ENCODE measurements at places on chromosomes 2 and 18. TPM values are rescaled to one million over a fixed set of nuclear protein-coding genes. Genes with fewer than 3 reads are reported as not detected.

CUL3 gene
- 86.3 TPM for total RNA-seq

RBM43 gene
- 2.5 TPM for total RNA-seq

TM4SF20 gene
- not detected for total RNA-seq

IL18R1 gene
- 1.3 TPM for total RNA-seq

ZEB2 gene
- 56.5 TPM for total RNA-seq

IL36G gene
- total RNA-seq, result 7.7 TPM

DNA sequence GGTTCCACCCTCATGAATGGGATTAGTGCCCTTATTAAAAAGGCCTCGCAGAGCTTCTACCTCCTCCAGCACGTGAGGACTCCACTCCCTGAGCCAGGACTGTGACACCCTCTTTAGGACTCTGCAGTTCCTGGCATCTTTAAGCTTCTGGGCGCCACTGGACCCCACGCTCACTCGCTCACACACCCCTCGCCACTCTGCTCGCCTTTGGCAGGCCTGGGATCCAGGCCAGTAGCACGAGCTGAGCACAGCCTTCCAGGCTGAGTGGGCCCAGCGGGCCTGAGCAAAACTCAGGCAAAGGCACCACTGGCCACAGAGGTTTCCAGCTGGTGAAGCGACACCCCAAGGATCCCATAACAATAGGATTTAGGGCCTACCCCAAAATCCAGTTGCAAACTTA, 107.9 kb upstream of the GPC1 start:
- no peak overlapping the region for H3K27ac ChIP-seq
- H3K4me1 ChIP-seq, result no peaks in the 10 kb centered on the region
- H3K36me3 ChIP-seq, result no peaks in the 10 kb centered on the region
- no peaks in the 10 kb centered on the region for H3K27me3 ChIP-seq

DNA sequence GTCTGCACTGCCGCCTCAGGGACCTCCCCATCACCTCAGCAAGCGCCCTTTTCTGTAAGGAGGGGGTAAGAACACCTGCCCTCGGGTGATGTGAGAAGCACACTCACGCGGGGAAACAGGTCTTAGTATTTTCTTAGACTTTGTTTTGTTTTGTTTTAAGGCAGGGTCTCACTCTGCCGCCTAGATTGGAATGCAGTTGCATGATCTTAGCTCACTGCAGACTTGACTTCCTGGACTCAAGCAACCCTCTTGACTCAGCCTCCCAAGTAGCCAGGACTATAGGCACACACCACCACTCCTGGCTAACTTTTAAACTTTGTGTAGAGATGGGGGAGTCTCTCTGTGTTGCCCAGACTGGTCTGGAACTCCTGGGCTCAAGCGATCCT, 37.1 kb downstream of the RAMP1 start:
- peak overlapping the region; percentile 75 for H3K27ac ChIP-seq
- no peak overlapping the region for H3K4me3 ChIP-seq
- no peaks in the 10 kb centered on the region for H3K27me3 ChIP-seq

- no peak for DNase-seq
- H3K4me3 ChIP-seq, result no peak overlapping the region
These were observed 28.0 kb downstream of the CERKL start for GRCh38 chr2:181628590-181629585.

GRCh38 chr2:218863021-218863520, 3.5 kb downstream of the WNT6 start:
- peaks cover 18% of the 10 kb centered on the region for H3K27me3 ChIP-seq
- H3K36me3 ChIP-seq, result no peaks in the 10 kb centered on the region
- no peak overlapping the region for H3K27ac ChIP-seq
- H3K4me1 ChIP-seq, result peaks cover 21% of the 10 kb centered on the region
- DNase-seq, result no peak
- H3K4me3 ChIP-seq, result no peak overlapping the region

- no peaks in the 10 kb centered on the region for H3K36me3 ChIP-seq
- peaks cover 13% of the 10 kb centered on the region for H3K4me1 ChIP-seq
- H3K4me3 ChIP-seq, result no peak overlapping the region
- no peaks in the 10 kb centered on the region for H3K27me3 ChIP-seq
- no peak overlapping the region for H3K27ac ChIP-seq
These were observed 53.9 kb downstream of the TCF7L1 start for GRCh38 chr2:85187069-85187468.

- DNase-seq, result no peak
- H3K4me3 ChIP-seq, result no peak overlapping the region
- no peak overlapping the region for H3K27ac ChIP-seq
These were observed 99.7 kb downstream of the GULP1 start for GRCh38 chr2:188391354-188391753.

- peaks cover 35% of the 10 kb centered on the region for H3K4me1 ChIP-seq
- peak overlapping the region; percentile 89 for H3K27ac ChIP-seq
- H3K36me3 ChIP-seq, result no peaks in the 10 kb centered on the region
- peak overlapping the region; percentile 38 for H3K4me3 ChIP-seq
These were observed 46.6 kb upstream of the HNRNPA3 start for GRCh38 chr2:177165721-177166711.

GRCh38 chr2:100404411-100404810, 13.1 kb downstream of the CHST10 start:
- no peak overlapping the region for H3K27ac ChIP-seq
- no peak for DNase-seq
- no peaks in the 10 kb centered on the region for H3K36me3 ChIP-seq
- H3K27me3 ChIP-seq, result no peaks in the 10 kb centered on the region

DNA sequence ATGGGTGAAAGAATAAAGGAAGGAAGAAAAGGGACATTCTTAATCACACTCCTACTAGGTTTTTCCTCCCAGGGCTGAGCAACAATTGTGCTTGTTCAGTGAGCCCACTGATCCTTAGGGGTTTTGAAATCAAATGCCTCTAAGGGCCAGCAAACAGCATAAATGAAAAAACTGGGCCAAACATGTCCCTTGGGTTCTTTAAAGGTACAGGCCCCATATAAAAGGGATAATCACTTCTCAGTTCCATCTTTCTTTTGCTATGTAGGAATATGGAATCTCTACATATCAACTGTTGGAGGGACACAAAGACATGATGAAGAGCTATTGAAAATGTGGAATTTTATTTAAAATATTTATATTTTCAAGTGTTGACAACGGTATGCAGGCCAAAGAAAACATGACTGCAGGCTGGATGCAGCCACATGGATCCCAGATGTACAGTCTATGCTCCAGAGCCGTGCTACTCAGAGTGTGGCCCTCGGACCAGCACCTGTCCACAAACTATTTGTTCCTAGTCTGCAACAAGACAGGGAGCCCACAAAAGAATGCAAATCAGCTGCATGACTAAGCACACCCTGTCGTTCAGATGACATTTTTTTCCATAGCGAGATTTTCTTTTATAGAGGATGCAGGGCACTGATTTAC, 110.0 kb downstream of the CDH20 start:
- no peaks in the 10 kb centered on the region for H3K27me3 ChIP-seq
- H3K27ac ChIP-seq, result no peak overlapping the region
- no peak for DNase-seq
- H3K36me3 ChIP-seq, result no peaks in the 10 kb centered on the region
- no peaks in the 10 kb centered on the region for H3K4me1 ChIP-seq
- no peak overlapping the region for H3K4me3 ChIP-seq

DNA sequence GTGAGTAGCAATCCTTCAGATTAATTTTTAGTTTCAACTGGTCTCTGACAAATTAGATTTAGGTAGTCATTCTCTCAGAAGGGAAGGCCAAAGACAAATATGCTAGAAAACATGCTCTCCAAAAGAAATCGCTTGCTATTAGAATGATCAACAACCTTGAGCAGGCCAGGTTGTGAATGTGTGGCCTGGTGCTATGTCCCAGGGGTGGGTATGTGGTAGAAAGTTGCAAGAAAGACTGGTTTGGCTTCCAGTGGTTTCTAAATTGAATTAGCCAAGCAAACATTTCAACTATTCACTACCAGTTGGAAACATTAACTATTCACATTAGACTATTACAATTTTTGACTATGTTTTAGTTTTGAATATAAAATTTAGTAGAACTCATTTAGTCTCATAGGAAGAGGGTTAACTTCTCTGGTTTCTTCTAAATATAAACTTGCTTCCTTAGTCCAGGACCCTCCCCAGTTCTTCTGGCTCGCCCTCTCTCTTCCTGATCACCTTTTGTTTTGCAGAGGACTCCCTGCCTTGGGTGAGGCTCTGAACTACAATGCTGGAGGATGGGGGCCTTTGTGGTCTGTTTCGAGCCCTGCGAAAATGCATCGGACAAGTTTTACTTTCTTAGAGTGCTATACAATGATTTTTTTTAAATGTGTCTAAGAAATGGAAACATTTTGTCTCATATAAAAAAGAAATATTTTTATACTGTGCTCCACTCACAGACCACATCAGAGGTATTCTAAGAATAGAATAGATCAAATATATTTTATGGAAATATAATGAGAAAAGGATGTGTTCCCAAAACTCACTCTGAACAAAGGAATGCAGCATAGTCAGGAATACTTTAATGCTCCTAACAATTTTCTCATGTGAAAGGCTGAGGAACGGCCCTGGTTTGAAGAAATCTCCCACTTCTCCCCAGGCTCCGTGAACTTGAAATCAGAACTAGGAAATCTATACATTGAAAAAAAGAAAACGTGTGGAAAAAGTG, 375.0 kb upstream of the ZEB2 start:
- H3K27ac ChIP-seq, result no peak overlapping the region
- no peak overlapping the region for H3K4me3 ChIP-seq
- no peak for DNase-seq
- no peaks in the 10 kb centered on the region for H3K27me3 ChIP-seq
- no peaks in the 10 kb centered on the region for H3K4me1 ChIP-seq
- no peaks in the 10 kb centered on the region for H3K36me3 ChIP-seq

DNA sequence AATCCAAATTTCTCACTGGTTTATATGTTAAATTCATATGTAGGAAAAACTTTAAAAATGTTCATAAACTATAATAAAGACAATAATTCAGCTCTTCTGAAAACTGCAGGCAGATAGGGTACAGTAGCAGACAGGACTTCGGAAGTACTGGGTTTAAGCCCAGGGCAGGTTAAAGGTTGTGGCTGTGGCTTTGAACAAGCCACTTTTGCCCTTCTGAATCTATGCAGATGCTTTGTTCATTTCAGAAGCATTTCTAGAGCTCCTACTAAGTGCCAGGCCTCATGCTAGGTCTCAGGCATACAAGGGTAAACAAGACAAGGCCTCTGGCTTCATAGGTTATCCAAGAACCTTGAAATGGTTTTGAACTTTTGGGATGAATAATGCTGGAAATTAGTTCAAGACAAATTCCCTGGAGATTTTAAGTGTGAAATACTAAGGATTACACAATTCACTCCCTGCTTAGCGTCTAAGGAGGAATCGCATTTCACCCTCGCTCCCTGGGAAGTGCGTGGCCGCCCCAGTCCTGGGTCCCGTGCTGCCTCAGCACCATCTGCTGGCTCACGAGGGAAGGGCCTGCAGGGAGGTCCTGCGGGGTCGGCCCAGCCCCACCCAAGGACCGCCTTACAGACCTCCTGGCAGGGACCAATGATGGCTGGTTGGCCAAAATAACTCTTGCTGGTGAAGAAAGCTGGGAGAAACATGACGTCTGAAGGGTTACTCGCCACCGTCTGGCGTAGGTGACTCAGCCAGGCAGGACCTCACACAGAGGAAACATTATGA, 67.7 kb upstream of the L3MBTL4 start:
- peaks cover 7% of the 10 kb centered on the region for H3K4me1 ChIP-seq
- H3K36me3 ChIP-seq, result no peaks in the 10 kb centered on the region
- no peak overlapping the region for H3K4me3 ChIP-seq
- H3K27me3 ChIP-seq, result no peaks in the 10 kb centered on the region

DNA sequence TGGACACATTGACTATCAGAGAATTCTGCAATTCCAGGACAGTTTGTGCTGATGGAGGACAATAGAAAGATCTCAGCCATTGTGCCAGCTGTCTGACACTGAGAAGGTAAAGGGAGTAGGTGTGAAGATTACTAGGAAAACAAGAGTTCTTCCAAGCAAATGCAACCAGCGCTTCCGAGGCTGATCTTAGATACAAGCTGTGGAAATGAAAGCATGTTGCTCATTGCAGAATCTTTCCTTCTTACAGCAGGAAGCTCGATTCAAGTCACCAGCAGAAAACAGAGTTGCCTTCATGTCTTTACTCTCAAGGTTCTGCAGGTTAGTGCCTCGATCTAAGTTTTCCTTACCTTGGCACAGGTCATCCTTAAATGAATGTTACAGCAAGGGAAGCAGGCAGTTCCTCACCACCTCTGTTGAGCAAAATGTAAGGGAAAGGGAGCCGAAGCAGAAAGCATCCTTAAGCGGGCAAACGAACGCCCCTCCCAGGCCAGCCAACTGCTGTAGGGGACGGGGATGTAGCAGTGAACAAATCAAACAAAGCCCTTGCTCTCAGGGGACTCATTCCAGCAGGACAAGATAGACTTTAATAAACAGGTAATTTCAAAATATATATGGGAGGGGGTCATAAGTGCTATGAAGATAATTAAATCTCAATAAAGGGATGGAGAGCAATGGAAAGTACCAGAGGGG, 54.3 kb downstream of the MARCHF4 start:
- no peak overlapping the region for H3K4me3 ChIP-seq
- no peaks in the 10 kb centered on the region for H3K27me3 ChIP-seq
- H3K4me1 ChIP-seq, result no peaks in the 10 kb centered on the region
- H3K27ac ChIP-seq, result no peak overlapping the region
- no peak for DNase-seq
- H3K36me3 ChIP-seq, result no peaks in the 10 kb centered on the region

DNA sequence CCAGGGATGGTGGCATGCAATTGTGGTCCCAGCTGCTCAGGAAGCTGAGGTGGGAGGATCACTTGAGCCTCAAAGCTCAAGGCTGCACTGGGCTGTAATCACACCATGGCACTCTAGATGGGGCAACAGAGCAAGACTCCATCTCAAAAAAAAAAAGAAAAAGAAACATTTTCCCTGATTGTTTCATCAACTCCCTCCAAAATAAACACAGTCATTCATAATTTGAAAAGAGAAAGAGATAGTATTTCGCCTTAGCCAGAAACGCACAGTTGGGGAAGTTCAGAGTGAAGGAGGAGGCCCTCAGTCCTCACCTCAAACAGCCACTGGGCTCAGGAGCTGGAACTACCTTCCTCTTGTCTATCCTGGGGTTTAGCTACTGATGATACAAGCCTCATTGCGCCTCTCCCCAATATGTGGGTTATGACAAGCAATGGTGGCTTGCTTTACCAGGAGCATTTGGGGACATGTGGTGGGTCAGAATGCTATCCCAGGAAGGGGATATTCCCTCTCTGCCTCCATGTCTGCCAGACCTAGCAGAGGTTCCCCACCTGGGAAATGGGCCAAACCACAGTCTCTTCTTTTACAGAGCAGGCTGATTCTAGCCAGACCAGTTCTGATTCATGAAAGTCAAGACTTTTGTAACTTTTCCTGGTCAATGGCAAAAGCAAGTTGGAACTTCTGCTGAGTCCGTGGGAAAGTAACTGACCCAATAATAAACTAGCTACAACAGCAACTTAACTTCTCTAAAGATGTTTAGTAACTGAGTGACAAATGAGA, 22.2 kb upstream of the TMEM87B start:
- H3K4me1 ChIP-seq, result peaks cover 51% of the 10 kb centered on the region
- no peak for DNase-seq
- H3K27ac ChIP-seq, result peak overlapping the region; percentile 85
- H3K27me3 ChIP-seq, result no peaks in the 10 kb centered on the region
- H3K4me3 ChIP-seq, result no peak overlapping the region
- H3K36me3 ChIP-seq, result no peaks in the 10 kb centered on the region

DNA sequence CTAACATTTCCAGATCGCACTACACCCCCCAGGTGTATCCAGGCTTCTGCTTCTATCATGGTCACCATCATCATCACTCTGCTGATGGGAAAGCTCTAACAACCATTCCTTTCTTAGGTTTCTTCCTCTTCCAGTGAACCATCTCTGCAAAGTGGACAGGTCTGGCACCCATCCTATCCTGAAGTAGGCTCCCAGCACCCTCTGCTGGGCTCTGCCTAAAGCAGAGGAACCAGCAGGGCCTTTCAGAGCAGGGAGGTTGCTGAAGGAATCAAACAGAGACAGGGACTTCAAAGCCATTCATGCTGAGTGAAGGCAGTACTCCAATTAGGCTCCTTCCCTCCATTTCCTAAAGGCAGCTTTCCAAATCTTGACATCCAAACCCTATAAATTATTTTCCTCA, 27.2 kb upstream of the SATB2 start:
- H3K4me1 ChIP-seq, result no peaks in the 10 kb centered on the region
- H3K36me3 ChIP-seq, result no peaks in the 10 kb centered on the region
- H3K27me3 ChIP-seq, result no peaks in the 10 kb centered on the region
